GM04504 (cell line): ENCODE measurements at places on chromosomes 1 and 21.

GRCh38 chr1:74429580-74429979 lies 82.8 kb downstream of the LRRC53 start:
- DNase-seq = no peak

GRCh38 chr1:98251497-98251896 lies 330.7 kb upstream of the DPYD start:
- no peak for DNase-seq

DNA sequence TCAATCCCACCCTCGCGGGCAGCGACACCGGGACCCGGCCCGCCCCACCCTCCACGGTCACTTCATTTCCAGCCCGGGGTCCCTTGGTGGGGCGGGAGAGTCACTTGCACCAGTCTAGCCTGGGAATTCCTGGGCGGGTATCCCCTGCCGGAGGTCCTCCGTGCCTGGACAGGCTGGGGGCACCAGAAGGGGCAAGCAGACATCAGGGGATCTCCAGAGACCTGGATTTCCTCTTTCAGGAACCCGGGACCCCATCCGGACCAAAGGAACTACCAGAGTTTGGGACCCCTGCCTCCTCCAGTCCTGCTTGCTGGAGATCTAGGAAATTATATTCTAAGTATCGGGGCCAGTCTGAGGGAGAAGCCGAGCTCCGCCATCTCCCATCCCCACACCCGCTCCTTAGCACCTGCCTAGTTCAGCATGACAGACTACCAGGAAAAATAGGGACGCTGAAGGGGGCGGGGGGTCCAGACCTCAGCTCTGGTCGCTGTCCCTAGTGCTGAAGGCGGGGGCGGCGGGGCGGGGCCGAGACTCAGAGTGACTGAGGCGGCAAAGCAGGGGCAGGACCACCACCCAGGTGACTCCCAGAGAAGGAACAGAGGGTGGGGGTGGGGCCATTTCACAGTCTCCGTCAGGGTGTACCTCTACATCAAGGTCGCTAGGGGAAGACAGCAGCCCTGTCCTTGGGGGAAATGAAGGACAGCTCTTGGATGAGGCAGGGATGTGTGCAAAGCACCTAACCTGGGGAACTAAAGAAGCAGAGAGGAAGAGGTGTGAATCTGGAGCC lies 832 bp downstream of the HCN3 start:
- DNase-seq = no peak

DNA sequence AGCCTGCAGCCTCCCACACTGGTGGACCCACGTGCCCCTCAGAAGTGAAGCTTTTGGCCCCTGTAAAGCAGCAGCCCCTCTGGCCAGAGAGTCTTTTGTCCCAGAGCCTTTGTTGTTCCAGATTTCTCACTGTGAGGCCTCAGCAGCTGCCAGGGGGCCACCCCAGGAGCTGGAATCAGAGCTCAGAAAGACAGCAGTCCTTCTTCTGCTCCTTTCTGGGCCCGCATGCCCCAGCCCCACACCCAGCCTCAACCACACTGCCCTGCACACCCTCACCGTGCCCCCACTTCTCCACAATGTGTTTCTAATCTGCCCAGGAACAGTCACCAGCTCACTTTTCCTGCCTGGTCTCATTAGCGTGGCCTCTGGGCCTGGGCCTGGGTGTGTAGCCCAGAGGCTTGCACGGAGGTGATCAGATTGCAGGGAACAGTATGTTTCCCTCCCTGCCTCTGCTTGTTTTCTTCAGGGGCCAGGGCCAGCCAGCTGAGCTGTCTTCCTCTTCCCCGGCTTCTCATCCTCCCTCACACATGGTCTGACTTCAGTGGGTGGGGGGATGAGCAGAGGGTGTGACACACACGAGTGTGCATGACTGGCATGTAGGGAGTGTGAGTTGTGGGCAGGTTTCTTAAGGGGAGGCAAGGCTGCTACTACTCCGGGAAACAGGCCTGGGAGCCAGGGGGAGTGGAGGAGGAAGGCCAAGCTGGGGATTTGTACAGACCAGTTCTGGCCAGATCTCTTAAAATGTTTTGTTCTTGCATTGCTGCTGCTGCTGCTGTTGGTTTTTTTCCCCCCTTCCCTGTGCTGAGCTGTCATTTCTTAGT lies 82.5 kb upstream of the ZNF648 start:
- peak; percentile 57 for DNase-seq

GRCh38 chr21:36959020-36959835 lies 7.2 kb downstream of the HLCS start:
- DNase-seq = no peak

DNA sequence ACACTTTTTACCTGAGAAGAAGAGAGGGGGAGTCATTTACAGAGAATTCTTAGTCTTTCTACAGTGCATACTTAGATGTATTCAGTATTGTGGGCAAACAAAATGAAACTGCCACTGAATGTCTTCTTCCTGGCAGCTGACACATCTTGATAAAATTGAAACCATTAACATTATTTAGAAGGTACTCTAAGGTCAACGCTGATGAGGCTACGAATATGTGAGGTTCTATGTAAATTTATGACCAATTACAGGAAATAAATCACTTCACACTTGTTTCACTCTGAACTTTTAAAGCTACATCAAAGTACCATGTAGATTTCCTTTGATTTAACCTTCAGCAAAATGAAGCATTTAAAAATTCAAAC lies 51.3 kb upstream of the GFI1 start:
- no peak for DNase-seq

DNA sequence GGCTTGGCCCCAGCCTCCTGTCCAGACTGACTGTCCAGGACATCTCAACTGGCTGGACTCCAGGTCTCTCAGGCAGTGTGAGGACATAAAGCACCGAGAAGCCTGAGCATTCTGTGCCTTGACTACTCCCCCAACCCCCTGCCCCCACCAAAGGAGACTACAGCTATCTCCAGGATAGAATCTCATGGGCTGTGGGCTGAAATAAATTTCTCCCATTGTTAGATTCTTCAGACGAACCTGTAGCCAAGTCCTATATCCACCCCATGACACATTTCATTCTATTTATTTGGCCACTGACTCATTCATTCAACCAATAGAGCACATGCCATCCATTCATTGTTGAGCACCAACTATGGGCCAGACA lies 11.4 kb downstream of the VWA5B1 start:
- no peak for DNase-seq

DNA sequence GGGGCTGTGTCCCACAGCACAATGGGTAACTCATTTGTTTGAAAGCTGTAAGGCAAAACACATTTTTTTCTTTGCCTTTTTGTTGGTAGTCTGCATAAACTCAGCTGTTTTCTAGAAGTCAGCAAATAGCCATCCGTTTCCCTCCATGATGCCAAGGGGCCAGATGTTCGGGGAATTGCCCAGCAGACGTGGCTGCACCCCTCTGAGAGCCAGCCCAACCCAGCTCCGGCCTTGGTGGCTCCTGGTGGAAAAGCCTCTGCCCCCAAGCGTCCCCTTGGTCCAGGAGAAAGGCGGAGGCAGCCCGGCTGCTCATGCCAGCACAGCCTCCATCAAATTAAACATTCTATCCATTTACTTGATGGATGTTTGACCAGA lies 58.4 kb upstream of the ADARB1 start:
- DNase-seq = no peak

DNA sequence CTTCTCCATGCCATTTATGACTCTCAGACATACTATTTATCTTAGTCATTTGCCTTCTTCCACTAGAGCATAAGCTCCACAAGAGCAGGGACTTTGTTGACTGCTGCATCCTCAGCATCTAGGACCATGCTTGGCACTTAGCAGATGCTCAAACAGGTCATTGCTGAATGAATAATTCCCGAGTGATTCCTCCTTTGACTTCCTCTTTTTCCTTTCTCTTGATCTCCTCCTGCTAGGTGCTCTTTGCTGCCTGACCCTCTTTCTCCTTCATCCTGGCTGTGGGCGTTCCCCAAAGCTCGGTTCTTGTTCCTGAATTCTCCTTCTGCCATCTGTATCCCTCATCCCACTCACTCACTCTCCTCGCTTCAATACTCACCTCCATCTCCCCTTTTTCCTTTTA lies 23.5 kb downstream of the SYT6 start:
- no peak for DNase-seq

- no peak for DNase-seq
Measured at GRCh38 chr1:26350343-26350700, 3.6 kb downstream of the CRYBG2 start.

DNA sequence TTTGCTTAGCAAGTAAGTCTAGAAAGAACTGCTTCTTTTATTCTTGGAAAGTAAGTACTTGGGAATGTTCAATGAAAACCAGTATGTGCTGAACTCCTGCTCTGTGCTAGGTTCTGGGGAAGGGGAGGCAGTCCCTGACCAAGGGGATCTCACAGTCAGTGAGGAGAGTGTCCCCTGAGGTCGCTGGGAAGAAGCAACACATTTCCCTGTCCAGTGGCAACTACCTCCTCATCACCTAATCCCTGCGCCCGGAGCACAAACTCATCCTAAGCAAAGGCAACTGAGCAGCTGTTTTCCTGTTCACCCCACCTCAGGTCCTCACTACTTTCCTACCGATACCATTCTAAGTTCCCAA lies 61.7 kb upstream of the ANGPTL1 start:
- DNase-seq = no peak

DNA sequence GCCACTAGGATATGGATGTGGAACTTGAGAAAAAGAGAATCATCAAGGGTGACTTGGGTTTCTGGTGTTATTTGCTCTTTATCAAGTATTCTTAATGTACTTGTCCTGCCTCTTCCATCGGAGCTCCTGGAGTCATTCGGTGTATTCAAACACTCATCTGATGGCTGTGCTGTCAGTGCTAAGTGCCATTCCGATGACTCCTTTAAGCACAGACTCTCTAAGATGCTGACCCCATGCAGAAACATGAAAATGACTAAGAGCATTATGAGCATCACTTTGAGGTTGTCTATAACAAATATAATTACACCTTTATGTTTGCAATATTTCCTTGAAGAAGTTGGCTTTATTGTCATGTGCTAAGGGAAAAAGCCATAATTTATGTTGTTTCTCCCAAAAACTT lies 11.3 kb upstream of the RPL5 start:
- no peak for DNase-seq

DNA sequence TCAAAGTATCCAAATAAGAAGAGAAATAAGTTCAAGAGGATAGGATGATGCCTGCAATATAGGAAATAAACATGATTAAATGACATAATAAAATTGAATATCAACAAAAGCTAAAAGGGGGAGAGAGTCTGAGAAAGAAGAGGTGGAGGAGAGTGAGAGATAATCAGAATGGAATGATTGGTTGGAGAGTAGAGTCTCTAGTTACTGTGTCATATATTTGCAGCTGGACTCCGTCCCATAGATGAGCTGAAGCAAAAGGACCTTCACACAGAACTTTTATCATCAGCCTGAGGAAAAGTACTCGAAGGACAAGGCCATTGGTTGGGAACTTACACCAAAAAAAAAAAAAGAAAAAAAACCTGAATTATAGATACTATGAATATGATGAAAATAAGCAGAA lies 22.8 kb upstream of the S100A2 start:
- no peak for DNase-seq

DNA sequence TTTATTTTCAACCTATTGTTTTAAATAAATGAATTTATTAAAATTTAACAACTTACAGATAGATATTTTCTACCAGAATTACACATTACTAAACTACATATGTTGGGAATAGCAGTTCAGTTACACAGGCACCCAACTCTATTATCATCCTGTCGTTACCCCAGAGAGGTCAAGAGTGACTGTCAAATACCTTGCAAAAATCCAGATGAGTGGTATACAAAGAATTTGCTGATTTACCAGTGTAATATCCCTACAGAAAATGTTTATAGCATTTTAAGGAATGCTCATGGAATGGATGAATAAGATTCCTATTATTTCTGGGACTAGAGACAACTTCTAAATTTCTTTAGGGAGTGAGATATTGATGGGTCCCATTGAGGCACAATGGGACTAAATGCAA lies 300.7 kb upstream of the RGS18 start:
- no peak for DNase-seq

DNA sequence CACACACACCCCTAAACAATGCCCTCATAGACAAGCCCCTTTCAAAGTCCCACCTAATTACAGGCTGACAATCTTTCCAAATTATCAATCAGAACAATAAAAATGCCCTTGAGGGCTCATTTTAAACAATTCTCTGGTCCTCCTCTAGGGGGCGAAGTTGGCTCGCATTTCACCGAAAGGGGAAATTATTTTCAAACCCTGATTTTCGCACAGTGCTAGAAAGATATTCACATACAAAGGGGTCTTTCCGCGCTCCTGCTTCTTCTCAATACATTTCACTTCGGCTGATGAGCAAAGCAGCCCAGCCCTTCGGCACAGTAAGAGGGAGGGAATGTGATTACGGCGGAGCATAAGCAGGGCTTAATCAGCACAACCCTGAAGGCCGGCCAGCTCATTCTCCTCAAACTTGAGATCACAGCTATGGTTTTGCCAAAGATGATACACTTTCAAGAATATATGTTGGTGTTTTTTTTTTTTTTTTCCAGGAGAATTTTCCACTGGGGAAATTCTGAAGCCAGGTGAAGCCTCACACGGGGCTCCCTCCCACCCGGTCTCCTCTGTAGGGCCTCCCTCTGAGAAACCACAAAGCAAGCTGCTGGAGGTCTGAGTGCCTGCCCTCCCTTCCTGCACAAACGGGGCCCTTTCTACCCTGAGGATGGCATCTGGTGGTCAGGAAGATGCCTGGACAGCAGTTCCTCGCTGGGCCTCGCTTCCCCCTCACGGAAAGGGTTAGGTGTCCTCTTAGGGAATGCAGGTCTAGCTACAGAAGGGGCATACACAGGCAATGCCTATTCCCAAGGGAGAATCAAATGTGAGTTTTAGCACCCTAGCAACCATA lies 66.9 kb downstream of the GNG12 start:
- DNase-seq = peak; percentile 51

- DNase-seq = no peak
Measured at GRCh38 chr1:64623750-64624191, 121.1 kb upstream of the RAVER2 start.

- DNase-seq = no peak
Measured at GRCh38 chr1:21518774-21519455, 9.7 kb downstream of the ALPL start.

DNA sequence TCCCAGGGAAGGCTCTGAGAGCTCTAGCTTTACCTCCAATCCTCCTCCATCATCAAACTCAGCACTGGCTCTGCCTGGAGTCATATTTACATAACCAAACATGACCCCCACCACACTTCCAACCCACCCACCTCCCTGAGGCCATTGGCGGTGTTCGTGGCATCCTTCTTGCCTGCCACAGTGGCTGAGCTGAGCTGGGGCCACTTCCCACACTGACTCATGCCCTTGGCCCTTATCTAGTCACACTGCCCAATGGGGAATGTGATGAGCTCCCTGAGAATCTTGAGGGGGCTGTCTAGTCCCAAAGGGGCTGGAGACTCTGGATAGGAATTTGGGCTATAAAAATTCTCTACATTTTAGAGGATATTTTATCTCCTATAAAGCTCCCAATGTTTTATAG lies 230.9 kb upstream of the IRF2BP2 start:
- no peak for DNase-seq
